Caudate nucleus (tissue), 63 donors: ENCODE measurements at places on chromosomes 3 and 15.

- DNase-seq = no peak
These were observed 65.5 kb upstream of the FILIP1L start for GRCh38 chr3:100179692-100180349.

GRCh38 chr15:92528736-92529135, 126.8 kb downstream of the FAM174B start:
- no peak for DNase-seq

- no peak for DNase-seq
These were observed 144.0 kb upstream of the MEF2A start for GRCh38 chr15:99421758-99422157.

DNA sequence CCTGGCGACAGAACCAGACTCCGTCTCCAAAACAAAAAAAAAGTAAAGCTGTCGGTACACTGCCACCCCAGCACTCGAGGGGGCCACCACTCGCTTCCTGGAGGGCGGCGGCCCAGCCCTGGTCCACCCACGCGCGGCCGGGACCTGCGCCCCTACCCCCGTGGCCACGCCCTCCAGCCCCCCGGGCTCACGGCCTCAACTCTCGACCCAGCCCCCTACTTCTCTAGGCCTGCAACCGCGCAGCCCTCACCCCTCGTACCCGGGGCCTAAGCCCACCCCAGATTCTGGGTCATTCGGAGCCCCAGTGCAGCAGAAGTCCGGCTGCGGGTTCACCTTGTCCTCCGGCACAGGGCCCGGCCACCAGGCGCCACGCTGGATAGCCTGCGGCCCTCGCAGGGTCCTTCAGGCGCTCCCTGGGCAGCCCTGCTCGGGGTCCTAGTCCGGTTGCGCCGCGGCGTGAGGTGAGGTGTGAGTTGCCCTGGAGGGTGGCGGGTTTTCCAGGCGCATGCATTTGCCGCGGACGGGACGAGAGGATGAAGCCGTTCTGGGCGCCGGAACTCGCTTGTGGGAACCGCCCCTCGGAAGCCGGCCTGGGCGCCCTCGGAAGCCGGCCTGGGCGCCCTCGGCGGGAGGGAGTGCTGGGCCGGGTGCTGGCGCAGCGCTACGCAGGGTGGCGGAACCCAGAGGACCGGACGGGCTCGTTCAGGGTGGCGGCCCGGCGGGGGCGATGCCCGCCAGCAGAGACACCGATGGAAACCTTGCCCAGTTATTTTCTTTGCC, 32.3 kb downstream of the SPINK8 start:
- peak; percentile 75 for DNase-seq

GRCh38 chr3:124117486-124117885, 125.6 kb upstream of the ROPN1 start:
- no peak for DNase-seq

- DNase-seq = no peak
These were observed 651 bp downstream of the ACTC1 start for GRCh38 chr15:34794590-34795206.

- DNase-seq = no peak
These were observed at the start of gene CCR1 for GRCh38 chr3:46208167-46208704. TSS of gene CCR1 (minus strand) at chr3:46208313. CDS start at chr3:46204313, 4,000 bp downstream.

- DNase-seq = no peak
These were observed 25.5 kb downstream of the RLBP1 start for GRCh38 chr15:89195836-89196235.

DNA sequence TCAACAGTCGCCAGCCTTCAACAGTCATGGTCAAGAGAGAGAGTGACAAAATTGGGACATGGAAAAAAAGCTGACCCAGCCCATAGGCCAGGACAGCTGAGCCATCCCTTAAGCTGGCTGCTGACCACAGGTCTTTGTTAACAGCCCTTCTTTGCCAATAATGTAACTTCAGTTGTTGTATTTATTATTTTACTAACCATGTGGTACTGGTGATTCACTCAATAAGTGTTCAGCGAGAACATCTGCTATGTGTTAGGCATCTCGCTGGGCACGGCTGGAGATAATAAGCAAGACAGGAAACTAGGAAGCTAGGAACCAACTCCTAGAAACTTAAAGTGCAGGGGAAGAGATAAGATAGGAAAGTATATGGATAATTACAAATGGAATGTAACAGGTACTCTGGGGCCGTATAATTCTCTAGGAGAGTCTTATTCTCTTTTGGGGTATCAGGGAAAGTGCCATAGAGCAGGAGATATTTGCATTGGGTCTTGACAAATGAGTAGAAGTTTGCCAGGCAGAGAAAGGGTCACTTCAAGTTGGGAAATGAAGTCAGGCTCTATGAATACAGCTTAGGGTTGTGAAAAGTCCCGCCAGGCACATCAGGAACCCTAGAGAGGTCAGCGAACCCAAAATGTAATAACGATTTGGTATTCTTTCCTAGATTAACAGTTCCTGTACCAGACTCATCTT, 84.0 kb upstream of the TRA2B start:
- no peak for DNase-seq

DNA sequence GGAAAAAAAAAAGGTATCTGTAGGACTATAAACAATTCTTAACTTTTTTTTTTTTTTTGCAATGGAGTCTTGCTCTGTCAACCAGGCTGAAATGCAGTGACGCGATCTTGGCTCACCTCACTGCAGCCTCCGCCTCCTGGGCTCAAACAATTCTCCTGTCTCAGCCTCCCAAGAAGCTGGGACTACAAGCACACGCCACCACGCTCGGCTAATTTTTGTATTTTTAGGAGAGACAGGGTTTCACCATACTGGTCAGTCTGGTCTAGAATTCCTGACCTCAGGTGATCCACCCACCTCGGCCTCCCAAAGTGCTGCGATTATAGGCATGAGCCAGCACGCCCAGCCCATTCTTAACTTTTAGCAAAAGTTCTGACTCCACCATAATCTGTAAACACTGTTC, 50.5 kb downstream of the TRPM7 start:
- DNase-seq = no peak

GRCh38 chr15:88695101-88695500, 56.3 kb downstream of the ISG20 start:
- no peak for DNase-seq

GRCh38 chr3:136067211-136067610, 101.7 kb downstream of the PPP2R3A start:
- no peak for DNase-seq

DNA sequence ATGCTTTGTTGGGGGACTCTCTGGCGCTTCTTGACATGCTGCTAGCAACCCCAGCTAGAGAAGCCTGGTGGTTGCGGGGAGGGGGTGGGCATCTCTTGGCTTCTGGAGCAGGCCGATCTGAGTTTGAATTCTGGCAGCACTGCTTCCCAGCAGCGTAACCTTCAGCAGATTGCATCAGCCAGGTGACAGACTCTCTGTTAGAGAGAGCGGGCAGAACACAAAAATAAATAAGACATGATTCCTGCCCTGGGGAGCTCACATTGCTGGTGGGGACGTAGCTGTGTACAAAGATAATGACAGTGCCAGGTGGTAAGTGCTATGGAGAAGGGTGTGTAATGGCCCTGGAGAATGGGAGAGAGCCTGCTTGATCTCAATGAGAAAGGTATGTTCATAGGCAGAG, 87.4 kb downstream of the THSD4 start:
- no peak for DNase-seq

DNA sequence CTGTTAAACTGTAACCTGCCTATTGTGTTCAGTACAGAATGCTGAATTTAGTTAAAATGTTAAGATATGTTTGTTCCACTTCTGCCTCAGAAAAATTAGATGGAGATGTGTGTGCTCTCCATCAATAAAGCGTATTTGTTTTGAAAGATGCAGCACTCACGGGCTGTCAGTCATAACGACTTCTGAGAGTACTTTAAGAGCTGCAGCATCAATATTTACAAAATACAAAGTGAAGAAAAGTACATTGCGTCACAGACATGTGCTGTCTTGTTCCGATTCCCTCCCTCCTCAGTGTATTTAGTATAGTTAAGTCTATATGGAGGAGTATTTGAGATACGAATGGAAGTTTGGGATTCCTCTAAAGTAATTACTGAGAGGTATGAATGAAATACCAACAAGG, 166.6 kb downstream of the BBX start:
- DNase-seq = no peak

GRCh38 chr3:15273227-15273626, 59.2 kb downstream of the SH3BP5 start:
- DNase-seq = no peak

- no peak for DNase-seq
These were observed 70.3 kb downstream of the MYLK start for GRCh38 chr3:123813876-123814275.

DNA sequence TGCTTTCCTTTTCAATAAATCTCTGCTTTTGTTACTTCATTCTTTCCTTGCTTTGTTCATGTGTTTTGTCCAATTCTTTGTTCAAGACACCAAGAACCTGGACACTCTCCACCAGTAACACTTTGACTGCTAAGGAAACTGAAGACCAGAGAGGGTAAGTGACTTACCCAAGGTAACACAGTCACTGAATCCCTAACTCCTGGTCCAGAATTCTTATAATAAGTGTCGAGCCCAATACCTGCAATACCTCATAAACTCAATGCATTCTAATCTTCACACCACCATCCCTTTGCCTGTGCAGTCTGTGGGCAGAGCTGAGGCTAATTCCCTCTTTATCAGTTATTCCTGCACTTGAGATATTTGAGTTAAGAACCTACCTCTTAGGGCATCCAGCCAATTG, 237.8 kb downstream of the UACA start:
- DNase-seq = no peak

- DNase-seq = no peak
These were observed 14.1 kb downstream of the OTOL1 start for GRCh38 chr3:161510510-161511260.

- DNase-seq = no peak
These were observed 81.7 kb upstream of the NPHP3 start for GRCh38 chr3:132803889-132804288.

GRCh38 chr3:178451799-178452198, 84.4 kb upstream of the KCNMB2 start:
- DNase-seq = no peak

DNA sequence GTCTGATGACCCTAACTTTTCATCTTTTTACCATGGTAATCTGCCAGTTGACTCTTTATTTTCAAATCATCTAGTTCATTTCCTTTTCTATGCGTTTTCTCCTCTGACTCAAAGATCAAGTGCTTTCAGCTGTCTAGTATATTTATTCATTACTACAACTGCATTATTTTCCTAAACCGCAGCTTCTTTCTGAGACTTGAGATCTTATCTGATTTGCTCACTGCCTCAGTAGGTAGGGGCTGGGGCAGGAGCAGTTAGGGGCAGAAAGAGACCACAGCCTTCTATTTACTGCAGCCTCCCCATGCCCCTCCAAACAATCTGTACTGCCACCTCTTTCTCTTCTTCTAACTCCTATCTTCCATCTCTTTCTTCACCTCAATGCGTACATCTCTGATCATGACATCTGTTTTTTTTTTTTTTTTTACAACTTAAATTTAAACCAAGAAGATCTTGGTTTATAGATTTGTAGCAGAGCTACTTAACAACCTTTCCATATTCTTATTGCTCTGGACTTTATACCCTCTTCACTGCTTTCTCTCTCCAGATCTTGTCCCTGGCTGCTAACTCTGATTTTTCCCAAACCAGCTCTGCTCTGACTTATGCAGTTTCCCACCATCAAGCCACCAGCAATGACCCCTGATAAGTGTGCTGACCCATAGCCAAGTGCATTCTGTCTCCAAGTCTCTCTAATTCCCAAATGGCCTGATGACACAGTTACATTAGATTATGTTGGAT, 52.2 kb downstream of the MOBP start:
- DNase-seq = no peak

GRCh38 chr3:85259748-85260147, 301.0 kb downstream of the CADM2 start:
- DNase-seq = no peak

DNA sequence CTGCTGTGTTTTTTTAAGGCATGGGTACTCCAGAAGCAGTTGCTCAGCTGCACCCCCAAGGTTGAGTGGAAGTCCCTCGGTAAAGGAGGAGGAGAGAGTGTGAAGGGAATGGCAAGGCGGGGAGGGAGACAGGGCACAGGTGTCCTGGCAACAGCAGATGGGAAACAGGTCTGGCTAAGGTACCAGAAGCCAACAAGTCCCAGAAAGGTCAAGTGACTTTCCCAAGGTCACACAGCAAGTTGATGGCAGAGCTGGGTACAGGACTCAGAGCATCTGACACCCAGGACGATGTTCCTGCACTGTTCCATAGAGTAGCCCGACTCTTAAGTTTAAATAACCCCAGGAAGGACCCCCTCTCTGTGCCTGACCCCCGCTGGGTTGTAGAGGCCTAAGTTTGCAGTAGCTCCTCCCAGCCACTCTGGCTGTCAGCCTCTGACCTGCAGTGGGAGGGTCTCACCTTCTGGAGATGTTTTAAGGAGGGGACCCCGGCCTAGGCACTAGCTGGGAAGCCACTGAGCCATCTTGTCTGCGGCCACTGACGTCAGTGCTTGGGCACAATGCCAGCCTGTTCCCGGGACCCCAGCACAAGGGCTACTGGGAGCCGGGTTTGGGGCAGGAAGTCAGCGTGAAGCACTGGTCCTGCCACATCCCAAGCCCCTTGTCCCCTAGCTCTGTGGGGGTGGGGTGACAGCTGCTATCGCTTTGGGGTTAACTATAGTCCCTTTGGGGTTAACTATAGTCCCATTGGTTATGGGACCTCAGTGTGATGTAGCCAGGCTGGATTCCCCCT, 10.5 kb downstream of the CSK start:
- no peak for DNase-seq

- DNase-seq = no peak
These were observed 229.0 kb downstream of the SLC9A9 start for GRCh38 chr3:143619231-143619630.

DNA sequence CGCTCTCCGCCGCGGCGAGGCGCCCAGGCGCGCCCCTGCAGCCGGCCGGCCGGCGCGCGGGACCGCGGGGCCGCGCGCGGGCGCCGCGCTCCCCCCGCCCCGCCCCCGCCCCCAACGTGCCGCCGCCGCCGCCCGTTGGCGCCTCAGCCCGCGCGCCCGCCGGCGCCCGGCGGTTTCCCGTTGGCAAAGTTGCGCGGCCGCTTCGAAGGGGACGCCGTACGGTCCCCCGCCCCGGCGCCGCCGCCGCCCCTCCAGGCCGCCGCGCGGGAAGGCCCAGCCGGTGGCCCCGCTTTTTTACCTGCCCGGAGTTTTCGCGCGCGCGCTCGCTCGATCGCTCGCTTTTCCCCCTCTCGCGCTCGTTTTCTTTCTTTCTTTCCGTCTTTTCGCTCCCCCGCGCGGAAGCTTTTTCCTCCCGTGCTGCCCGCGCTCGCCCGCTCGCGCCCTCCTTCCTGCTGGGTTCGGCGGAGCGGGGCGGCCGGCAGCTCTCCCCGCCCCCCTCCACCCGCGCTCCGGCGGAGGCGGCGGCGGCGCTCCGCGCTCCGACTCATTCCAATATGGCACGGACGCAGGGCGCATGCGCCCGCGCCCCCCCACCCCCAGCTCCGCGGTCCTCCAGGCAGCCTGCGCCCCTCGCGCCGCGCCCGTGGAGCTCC, at the start of gene SFMBT1:
Gene SFMBT1 (minus strand): TSS at position 556 of the 653 bp plus-strand sequence. CDS start 76,945 bp downstream, outside the sequence.
- DNase-seq = peak; percentile 65

- DNase-seq = no peak
These were observed 49.2 kb downstream of the GLCE start for GRCh38 chr15:69209661-69210060.
